ENCODE measurements at places on chromosomes 4 and X. TPM values are rescaled to one million over a fixed set of nuclear protein-coding genes. Genes with fewer than 3 reads are reported as not detected.
A peak's percentile ranks its signal among the peaks of the same experiment; 100 is the strongest.

RHOXF2 gene
- total RNA-seq, result not detected

DNA sequence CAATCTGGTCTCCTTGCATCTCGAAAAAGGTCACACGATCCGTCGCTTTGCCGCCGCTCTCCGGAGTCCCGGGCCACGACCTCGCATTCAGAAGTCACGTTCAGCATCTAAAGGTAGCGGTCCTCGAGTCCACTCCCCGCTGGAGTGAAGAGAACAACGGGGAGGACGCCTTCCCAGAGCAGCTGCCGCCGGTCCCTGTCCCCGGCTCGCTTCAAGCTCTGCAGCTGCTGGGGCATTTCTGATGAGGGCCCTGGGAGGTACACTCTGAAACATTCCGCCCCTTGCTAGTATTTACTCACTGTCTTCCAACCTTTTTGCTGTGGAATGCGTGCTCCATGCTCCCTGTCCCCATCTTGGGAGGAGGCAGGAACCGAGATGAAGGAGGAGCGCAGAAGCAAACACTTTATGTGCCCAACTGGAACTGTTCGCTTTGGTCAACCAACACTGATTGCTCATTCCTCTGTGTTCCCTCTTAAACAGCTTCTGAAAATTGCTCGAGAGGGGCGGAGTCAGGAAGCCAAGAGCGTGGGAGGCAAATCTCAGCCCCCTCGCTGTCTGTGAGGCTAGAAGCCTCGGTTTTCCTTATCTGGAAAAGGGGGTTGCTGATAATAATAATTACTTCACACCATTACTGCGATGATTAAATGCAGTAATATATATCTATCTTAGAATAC, 6.4 kb upstream of the VAMP7 start:
- H3K36me3 ChIP-seq, result no peaks in the 10 kb centered on the region
- DNase-seq, result no peak
- no peaks in the 10 kb centered on the region for H3K4me1 ChIP-seq
- H3K4me3 ChIP-seq, result no peak overlapping the region
- no peak overlapping the region for H3K27ac ChIP-seq
- no peaks in the 10 kb centered on the region for H3K27me3 ChIP-seq

- H3K4me3 ChIP-seq, result no peak overlapping the region
- peaks cover 12% of the 10 kb centered on the region for H3K36me3 ChIP-seq
- no peak overlapping the region for H3K27ac ChIP-seq
- no peak for DNase-seq
- H3K4me1 ChIP-seq, result no peaks in the 10 kb centered on the region
Measured at GRCh38 chr4:3223346-3223745, 25.6 kb upstream of the MSANTD1 start.

GRCh38 chr4:134883831-134884449, 682.4 kb upstream of the PABPC4L start:
- H3K4me1 ChIP-seq, result no peaks in the 10 kb centered on the region
- H3K27me3 ChIP-seq, result no peaks in the 10 kb centered on the region
- H3K36me3 ChIP-seq, result no peaks in the 10 kb centered on the region
- DNase-seq, result no peak

NR3C2 gene
- total RNA-seq, result 2.1 TPM

ZMAT1 gene
- total RNA-seq, result 1.3 TPM

SAGE1 gene
- 0.05 TPM for total RNA-seq

- peaks cover 17% of the 10 kb centered on the region for H3K4me1 ChIP-seq
- peak; percentile 47 for DNase-seq
- no peaks in the 10 kb centered on the region for H3K27me3 ChIP-seq
- peak overlapping the region; percentile 85 for H3K27ac ChIP-seq
Measured at GRCh38 chr4:185210102-185210981, 944 bp downstream of the SNX25 start.

DNA sequence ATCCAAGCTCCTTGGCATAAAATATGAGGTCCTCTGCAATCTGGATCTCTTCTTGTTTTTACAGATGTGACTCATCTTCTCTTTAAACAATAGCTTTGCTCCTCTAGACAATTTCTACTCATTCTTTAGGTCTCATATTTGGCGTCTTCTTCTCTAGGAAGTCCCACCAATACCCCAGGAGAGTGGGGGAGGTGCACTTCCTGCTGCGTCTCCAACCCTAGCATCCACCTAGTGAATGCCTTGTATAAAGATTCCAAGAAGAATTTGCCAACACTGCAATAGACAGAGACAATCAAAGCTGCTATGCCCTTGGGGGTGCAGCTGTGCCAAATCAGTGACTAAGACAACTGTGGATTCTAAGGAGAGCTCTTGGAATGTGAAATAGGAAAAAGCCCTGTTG, 45.7 kb upstream of the SLC10A7 start:
- no peak for DNase-seq
- H3K27me3 ChIP-seq, result no peaks in the 10 kb centered on the region
- no peak overlapping the region for H3K27ac ChIP-seq
- H3K4me3 ChIP-seq, result no peak overlapping the region
